ENCODE measurements at places on chromosomes 2 and 18.

DNA sequence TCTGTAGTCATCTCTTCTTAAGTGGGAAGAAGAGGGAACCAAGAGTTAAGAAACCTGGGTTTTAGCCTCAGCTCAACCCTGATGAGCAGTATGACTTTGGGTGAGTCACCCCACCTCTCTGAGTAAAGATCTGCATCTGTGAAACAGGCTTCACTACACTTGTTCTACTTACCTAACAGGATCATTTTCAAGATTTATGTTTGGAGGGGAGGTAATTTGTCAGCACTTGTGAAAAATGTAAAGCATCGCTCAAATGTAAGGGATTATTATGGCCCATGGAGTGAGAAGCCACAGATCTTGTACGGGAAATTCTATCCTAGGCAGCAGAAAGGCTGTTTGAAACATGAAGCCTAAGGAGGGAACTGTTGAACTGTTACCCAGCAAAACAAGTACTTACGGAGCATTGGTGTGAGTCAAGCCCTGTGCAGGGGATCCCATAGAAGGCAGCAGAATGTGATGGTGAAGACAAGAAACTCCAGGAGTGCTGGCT is 160.6 kb downstream of the PRKCE start:
- DNase-seq = peak; percentile 50

DNA sequence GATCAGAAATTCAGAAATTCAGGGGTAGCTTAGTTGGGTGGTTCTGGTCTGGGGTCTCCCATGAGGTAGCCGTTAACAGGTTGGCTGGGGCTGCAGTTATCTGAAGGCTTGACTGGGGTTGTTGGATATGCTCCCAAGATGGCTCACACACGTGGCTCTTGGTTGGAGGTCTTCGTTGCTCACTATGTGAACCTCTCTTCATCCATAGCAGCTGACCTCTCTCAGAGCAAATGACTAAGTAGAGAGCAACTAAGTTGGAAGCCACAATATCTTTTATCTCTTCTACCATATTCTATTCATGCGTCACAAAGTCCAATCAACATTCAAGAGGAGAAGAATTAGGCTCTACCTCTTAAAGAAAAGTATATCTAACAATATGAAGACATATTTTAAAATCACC is 38.7 kb upstream of the SERTAD2 start:
- DNase-seq = no peak

DNA sequence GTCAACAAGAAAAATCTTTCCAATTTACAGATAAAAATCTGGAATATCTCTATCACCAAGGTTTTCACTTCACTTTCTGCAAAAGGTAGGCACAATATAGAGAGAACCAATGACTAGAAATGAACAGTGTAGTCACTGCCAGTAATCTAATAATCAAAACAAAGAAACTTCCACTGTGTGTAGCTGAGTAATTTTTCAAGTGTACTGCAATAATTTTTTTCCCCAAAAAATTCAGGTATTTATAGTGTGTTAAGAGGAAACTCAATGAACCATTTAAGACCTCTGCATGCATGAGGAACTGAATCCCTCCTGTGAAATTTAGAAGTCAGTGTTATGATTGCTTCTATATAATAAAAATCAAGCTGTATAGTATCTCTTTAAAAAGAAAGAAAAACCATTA is 121.8 kb downstream of the MEMO1 start:
- DNase-seq = no peak

DNA sequence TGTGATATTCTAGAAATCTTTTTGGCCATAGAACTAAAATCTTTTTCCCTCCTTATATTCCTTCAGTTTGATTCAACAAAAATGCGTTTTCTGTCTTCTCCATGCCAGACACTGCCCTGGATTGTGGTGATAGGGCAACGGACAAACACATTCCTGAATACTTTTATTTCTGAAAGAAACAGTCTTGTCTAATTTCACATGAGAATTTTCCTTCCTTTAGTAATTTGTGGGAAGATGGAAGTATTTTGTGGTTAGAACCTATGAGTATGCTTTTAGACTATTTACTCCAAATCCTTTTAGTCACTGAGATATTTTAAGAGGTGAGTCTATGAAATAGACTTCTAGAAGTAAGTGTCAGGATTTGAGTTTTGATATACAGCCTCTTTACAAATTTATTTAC is 49.6 kb downstream of the COL5A2 start:
- peak; percentile 77 for DNase-seq

DNA sequence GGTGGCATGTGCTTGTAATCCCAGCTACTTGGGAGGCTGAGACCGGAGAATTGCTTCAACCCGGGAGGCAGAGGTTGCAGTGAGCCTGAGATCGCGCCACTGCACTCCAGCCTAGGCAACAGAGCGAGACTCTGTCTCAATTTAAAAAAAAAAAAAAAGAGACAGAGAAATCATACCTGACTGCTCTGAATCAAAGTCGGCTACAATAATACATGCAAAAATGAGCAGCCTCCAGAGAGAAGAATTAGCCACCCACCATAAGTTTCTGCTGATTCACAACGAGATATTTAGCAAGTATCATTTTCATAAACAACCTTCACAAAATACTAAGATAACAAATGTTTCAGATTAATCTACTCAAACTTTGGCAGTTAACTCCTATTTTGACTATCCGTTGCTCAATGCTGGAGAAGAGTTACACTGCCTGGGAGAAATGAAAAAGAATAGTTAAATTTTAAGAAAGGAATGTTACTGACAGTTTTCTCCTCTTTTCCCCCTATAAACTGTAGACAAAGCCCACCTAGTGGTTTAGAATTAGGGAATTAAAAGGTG is 1.5 kb downstream of the OSBPL1A start:
- no peak for DNase-seq

- DNase-seq = no peak
These were observed 2.8 kb downstream of the PRKCE start for GRCh38 chr2:45654250-45654649.

GRCh38 chr2:96114903-96115581 is 1.3 kb downstream of the ADRA2B start:
- no peak for DNase-seq

DNA sequence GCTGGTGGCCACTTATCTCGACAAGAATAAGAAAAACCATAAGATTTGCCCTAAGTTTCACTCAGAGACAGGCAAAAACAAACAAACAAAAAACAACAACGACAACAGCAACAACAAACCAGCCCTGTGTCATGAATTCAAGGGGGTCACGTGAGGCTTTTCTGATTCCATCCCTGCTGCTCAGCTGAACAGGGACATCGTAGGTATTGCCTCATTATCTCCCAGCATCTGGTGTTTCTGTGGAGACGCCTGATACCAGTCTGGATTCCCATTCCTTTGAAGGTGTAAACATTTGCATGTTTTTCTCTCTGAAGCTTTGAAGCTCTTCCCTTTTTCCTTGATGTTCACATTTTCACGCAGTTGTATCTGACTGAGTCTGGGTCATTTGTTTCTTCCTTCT is 117.4 kb downstream of the KCNF1 start:
- no peak for DNase-seq

DNA sequence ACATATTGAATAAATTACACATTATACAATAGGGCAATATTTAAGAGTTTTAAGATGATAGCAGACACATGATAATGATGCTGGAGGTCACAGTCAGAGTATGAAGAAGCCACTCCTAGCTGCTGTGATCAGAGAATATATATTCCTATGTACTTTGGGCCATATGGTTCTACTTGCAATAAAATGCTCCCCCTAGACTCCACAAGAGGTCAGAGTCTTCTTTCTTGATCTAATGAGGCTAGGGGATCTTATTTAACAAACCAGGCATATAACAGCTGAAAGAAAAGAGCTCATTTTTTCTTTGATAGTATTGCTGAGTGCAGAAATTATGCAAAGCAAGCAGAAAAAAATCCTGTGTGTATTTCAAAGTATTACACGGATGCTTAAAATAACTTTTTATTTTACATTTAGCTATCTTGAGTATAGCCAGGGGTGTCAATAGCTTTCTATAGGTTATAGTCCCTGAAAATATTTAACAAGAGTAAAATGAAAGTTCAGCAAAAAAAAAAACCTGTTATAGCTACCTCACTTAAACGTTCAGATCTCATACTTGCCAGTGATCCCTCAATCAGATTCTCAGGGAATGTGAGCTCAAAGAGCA is 748.7 kb upstream of the CHAC2 start:
- DNase-seq = no peak

- DNase-seq = no peak
These were observed 436.2 kb upstream of the SMIM21 start for GRCh38 chr18:75863696-75864095.

- DNase-seq = no peak
These were observed 51.8 kb downstream of the USP34 start for GRCh38 chr2:61419129-61419528.

DNA sequence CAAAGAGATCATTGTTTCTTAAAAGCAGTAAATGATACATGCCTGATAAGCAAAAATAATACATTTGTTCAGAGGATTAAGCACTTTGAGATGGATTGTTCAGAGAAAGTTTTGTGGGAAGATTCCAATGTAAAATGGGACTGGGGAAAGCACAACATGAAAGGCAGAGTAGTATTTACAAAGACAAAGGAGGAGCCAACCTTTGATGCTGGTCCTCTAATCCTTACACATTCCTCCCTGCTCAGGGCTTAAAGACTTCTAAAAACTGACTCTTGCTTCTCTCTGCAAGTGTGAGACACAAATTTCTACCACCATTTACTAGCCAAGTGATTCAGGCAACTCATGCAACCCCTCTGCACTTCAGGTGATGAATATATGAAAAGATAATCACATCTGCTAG is 47.2 kb upstream of the REG3G start:
- DNase-seq = no peak

DNA sequence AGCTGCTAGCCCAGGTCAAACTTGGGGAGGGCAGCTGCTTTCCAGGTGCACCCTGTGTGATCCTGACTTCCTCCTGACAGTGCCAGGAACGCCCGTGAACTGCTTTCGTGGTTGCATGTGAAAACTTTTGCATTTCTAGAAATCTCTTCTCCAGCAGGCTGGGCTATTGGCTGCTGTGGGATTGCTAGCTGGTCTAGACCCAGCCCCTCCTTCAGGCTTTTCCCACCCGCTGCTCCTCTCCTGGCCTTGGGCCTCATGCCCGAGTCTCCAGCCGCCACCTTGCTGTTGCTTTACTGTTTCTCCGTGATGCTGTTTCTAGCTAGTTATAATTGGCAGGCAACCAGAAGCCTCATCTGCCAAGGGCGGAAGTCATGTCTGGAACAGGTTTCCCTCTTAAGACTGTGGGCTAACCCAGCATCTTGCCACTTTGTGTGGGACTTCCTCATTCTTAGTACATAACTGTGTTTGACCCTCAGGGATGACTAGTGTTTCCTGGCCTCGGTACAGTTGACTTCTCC is 27.0 kb upstream of the MGAT4A start:
- DNase-seq = peak; percentile 7

DNA sequence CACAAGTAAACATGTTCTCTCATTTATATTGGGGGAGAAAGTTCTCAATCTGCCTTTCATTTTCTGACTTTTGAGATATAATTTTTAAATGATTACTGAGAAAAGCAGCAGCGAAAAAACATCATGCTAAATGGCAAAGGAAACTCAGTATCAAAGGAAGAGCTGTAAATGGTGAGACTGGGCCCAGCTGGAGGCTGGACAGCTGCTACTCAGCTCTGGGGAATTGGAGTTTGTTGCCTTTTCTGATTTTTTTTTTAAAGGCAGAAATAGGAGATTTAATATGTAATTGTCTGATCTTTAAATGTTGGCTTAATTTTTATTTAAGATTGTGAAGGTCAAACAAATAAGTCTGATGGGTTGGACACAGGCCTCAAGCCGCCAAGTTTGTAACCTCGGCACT is 137.1 kb upstream of the TACR1 start:
- no peak for DNase-seq

GRCh38 chr2:155223781-155224406 is 525.4 kb downstream of the KCNJ3 start:
- DNase-seq = no peak

DNA sequence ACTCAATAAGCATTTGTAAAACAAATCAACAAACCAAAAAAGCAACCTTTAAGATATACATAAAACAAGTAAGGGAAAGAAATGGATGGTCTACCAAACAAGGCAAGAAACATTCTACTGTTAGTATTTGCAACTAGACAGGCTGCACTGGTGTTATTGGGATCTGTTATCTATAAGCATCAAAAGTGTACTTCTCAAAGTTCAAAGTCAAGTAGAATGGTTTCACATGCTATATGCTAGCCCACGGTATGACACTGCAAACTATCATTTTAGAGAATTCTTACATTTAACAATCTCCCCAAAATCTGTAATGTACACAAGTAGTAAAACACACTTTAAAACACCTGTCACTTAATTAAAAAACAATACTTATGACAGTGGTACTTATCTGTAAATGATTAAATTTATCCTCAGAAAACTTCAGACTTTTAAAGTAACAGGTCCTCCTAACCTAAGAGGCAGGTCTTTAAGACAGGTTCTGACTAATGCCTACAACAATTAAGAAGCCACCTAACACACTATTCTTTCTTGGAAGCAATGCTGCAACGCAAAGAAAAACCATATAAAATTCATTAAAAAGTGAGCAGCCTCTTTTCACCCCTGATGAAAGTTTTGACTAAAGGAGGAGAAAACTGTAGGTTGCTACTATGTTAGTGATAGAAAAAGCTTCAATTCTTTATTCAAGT is 34.8 kb downstream of the SMAD2 start:
- no peak for DNase-seq

DNA sequence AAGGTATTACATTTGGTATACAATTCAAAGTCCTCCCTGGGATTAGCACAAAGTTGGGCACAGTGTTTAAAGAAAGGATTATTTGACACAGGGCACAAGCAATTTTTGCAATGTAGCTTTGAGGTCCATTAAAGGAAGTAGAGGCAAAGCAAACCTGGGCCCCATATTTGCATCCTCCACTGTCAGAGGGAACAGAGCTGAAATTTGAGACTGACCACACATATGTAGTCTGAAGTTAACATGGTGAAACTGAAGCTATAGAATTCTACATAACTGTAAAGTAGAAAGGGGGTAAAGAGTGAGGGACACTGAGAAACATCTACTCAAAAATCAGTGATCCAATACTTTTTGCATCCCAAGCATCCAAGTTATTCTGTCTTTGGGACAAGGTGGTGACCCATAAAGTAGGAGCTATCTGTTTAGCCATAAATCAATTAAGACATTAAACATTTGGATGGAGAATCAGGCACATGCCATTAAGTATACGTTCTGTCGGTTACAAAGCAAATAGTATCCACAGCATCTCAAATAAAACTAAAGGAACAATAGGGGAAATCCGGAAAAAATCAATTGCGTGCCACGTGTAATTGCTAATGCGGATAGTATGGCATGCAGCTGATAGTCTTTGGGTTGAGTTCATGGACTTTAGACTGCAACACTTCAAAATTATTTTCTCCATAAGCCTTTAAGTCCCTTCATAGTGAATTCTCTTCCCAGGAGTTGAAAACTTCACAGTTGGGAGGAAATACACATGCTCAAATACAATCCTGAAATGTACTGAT is 72.6 kb downstream of the PLEKHM3 start:
- DNase-seq = no peak

- DNase-seq = no peak
These were observed 19.5 kb upstream of the PAX8 start for GRCh38 chr2:113298176-113298575.

- DNase-seq = no peak
These were observed 65.4 kb downstream of the MARCHF4 start for GRCh38 chr2:216306868-216307267.

- no peak for DNase-seq
These were observed 184.8 kb downstream of the NCK2 start for GRCh38 chr2:105929516-105929915.
